ENCODE measurements at places on chromosomes 11 and 22. TPM values are rescaled to one million over a fixed set of nuclear protein-coding genes. Genes with fewer than 3 reads are reported as not detected.
A peak's percentile ranks its signal among the peaks of the same experiment; 100 is the strongest.

POU2AF2 gene
- total RNA-seq: not detected

TEAD1 gene
- total RNA-seq: 67.4 TPM

DNA sequence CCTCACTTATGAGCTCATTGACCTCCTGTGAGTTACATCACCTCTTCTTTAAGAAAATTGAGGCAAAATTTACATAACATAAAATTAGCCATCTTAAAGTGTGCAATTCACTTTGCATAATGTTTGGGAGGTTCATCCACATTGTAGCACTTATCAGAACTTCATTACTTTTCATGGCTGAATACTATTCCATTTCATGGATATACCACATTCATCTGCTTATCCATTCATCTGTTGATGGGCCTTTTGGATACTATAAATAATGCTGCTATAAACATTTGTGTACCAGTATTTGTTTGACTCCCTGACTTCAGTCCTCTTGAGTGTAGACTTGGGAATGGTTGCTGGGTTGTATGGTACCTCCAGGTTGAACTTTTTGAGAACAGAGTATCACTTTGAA lies 103.4 kb downstream of the TP53I11 start:
- no peak overlapping the region for H3K27ac ChIP-seq
- DNase-seq: no peak
- no peaks in the 10 kb centered on the region for H3K27me3 ChIP-seq
- no peak overlapping the region for H3K4me3 ChIP-seq
- no peaks in the 10 kb centered on the region for H3K36me3 ChIP-seq

DNA sequence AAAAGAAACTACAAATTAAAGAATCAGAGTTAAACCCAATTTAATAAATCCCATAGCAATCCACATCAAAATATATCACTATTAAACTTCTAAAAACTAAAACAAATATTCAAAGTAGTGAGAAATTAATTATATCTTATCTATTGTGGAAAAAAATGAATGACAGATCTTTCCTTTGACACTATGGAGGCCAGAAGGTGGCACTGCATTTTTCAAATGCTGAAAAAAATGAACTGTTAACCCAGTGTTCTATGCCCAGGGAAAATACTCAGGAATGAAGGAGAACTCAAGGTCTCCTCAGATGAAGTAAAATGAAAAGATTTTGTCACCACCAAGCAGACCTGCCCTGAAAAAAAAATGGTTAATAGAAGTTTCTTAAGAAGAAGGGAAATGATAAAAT lies 27.7 kb downstream of the TYR start:
- H3K4me3 ChIP-seq: no peak overlapping the region
- H3K4me1 ChIP-seq: no peaks in the 10 kb centered on the region
- no peaks in the 10 kb centered on the region for H3K27me3 ChIP-seq
- DNase-seq: no peak

GRCh38 chr22:42646569-42647525 lies 2.3 kb downstream of the CYB5R3 start:
- H3K27me3 ChIP-seq: peaks cover 2% of the 10 kb centered on the region
- H3K36me3 ChIP-seq: no peaks in the 10 kb centered on the region
- DNase-seq: no peak
- H3K27ac ChIP-seq: no peak overlapping the region

DNA sequence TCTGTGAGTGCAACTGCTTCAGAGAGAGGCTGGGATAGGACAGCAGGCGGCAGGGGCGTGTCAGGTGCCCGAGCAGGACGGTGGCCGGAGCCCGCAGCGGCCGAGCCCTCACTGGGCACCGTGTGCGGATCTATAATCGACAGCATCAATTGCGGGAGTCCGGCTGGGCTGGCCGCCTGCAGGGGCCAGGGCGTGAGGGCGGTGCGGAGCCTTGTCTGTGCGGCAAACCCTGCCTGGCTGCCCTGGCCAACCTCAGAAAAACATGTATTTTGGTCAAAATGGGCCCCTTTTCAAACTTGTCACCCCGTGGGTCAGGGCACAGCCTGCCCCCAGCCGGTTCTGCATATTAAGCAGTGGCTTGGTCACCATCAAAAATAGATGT lies 91.3 kb upstream of the KCNQ1OT1 start:
- H3K4me1 ChIP-seq: peaks cover 14% of the 10 kb centered on the region
- H3K4me3 ChIP-seq: no peak overlapping the region
- peak; percentile 48 for DNase-seq
- no peaks in the 10 kb centered on the region for H3K36me3 ChIP-seq

- no peak for DNase-seq
- H3K27ac ChIP-seq: no peak overlapping the region
- peaks cover 6% of the 10 kb centered on the region for H3K4me1 ChIP-seq
- H3K4me3 ChIP-seq: no peak overlapping the region
- no peaks in the 10 kb centered on the region for H3K36me3 ChIP-seq
Observed at GRCh38 chr22:42433754-42434682, 1.8 kb upstream of the NFAM1 start.

DNA sequence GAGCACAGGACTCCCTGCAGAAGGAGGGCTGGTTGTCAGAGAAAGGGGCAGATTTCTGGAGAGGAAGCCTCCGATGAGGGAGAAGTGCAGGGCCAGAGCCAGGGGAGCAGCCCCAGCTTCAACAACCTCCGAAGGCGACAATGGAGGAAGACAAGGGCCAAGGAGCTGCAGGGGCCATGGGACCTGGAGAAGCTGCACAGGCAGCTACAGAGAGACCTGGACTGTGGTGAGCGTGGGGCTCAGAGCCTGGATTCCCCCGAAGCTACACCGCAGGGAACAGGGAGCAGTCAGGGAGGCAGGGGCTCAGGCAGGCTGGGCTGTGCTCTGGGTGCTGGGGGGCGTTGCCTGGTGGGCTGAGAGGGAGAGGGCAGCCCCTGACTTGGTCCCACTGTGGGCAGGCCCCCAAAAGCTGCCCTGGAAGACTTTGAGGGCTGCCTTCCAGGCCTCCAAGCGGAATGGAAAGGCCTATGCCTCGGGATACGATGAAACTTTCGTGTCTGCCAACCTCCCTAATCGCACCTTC lies 2.4 kb downstream of the TSGA10IP start:
- H3K36me3 ChIP-seq: no peaks in the 10 kb centered on the region
- DNase-seq: no peak
- H3K4me1 ChIP-seq: peaks cover 20% of the 10 kb centered on the region
- 0 out of 2 replicates have a peak overlapping the region, but pooled peaks have one; percentile 2 for H3K27ac ChIP-seq
- no peaks in the 10 kb centered on the region for H3K27me3 ChIP-seq
- H3K4me3 ChIP-seq: no peak overlapping the region

All from H1 (cell line).